ACHN (cell line): ENCODE measurements at places on chromosomes 11 and 22.

DNA sequence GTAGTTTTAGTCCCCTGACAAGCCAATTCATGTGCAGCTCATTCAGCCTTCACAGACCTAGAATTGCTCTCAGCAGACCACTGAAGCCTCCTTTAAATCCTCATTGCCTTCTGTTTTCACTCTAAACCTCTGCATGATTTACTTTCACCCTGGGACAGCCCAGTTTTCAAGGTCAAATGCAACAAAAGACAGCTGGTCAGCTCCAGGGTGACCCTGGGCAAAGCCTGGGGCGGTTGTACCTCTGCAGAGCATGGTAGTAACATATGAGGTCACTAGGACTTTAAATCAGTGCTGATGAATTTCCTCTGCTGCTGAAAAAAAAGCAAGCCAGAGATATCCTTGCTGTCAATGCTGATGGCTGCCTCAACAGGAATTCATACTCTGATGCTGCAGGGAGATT lies 62.2 kb downstream of the SERGEF start:
- no peak for DNase-seq

DNA sequence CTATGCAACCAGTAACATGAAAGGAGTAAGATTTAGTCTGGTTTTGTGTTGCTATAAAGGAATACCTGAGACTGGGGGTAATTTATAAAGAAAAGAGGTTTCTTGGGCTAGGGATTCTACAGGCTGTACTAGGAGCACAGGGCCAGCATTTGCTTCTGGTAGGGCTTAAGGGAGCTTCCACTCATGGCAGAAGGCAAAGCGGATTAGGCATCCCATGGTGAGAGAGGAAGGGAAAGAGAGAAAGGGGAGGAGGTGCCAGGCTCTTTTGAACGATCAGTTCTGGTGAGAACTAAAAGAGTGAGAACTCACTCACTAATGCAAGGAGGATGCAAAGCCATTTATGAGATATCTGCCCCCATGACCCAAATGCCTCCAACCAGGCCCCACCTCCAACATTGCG lies 283.2 kb downstream of the OPCML start:
- DNase-seq, result no peak

- DNase-seq, result no peak
Measured at GRCh38 chr11:46607516-46607915, 9.5 kb downstream of the HARBI1 start.

GRCh38 chr11:124625504-124626168 lies 3.0 kb downstream of the TBRG1 start:
- no peak for DNase-seq

DNA sequence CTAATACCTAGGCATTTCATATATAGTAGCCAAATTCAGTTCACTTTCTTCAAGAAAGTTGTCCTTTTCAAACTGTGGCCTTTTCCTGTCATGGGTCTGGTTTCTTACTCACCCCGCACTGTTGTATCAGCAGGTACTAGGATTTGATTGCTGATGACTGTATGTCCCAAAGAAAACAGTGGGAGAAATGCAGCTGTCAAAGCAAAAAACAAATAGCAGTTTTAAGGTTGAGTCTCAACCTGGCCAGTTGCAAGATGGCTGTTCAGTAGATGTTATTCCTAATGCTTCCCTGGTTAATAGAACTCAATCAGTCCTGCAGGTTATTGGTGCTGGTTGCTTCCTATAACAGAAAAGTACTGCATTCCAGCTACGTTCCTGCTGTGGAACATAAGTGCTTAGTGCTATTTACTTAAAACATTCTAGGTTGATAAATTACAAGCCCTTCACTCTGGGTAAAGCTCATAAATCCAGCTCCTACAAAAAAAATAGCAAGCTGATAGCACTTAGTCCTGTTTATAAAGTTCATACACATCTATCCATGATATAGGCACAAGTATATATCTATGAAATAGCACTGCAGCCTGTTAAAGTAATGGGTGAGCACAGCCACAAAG lies 26.6 kb downstream of the NF2 start:
- no peak for DNase-seq

- DNase-seq, result no peak
Measured at GRCh38 chr11:127395034-127395433, 394.5 kb upstream of the KIRREL3 start.

- DNase-seq, result no peak
Measured at GRCh38 chr11:117945047-117945810, 16.0 kb upstream of the TMPRSS13 start.

GRCh38 chr22:25110596-25110845 lies 89.1 kb upstream of the CRYBB3 start:
- no peak for DNase-seq

DNA sequence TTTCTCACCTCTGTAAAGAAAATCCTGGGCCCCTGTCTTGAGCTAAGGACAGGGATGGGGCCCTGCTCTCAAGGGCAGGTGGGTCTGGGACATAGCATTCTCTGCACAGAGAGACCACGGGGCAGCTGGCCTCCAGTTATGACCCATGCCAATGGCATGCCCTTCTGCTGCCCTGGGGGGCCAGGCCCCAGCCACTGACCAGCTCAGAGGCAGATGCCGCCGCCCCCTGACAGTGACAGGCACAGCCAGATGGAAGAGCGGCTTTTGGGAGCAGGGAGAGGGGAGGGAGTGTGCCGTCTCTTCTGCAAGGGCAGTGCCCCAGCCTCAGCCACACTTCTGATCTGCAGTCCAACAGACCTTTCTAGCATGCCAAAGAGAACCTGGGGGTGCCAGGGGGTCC lies 114.8 kb upstream of the NAV2 start:
- DNase-seq, result peak; percentile 76

- DNase-seq, result no peak
Measured at GRCh38 chr22:17705546-17705945, 67.0 kb downstream of the BCL2L13 start.

DNA sequence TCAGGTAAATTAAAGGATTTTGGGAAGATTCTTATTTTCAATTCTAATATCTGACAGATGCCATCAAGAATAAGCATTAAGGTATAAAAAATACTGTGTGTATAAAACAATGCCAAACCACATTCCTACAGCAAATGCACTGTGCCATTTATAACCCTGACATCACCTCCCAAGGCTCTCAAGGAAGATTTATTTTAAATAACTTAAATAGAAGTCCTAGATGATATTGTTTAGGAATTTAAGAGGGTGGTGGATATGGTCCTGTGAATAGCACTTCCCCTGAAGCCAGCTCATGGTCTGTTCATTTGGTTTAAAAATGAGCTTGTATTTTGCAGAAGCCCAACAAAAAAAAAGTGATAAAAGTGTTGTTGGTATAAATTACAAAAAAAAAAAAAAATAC lies 32.1 kb downstream of the PPIL2 start:
- no peak for DNase-seq

- no peak for DNase-seq
Measured at GRCh38 chr11:76863196-76863777, 2.6 kb downstream of the ACER3 start.
